ENCODE measurements at places on chromosomes 1 and 21.

DNA sequence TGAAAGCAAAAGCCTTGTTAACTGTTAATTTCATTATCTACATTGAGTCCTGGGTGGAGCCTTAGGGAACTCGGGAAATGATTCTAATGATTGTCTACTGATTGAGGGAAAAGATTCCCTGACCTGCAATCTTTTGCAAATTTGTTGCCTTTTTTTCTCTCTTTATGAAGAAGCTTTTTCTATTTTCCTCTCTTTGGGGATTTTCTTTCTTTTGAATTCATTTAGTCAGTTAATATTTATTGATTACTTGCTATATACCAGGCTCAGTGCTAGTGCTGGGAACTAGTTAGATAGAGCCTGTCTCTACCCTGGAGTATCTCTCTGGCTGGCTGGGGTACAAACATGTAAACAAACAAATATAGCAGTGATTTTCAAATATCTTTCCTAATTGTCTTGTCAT is 71.2 kb upstream of the CACYBP start:
- no peak for DNase-seq

DNA sequence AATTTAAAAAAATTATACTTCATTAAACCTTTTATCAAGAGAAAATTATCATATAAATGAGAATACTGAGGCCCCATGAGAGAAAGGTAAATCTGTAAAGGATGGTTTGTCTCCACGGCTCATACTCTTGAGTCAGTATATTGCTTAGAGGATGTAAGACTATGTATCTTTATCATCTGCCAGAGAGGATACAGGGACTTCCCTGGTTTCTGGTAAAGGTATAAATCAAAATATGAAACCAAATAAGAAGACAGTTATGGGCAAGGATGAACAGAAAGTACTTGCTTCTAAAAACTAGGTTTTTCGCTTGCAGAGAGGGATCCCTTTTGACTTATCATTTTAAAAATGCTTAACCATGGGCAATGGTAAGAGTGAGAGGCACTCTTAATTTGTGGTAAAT is 112.4 kb downstream of the POU2F1 start:
- no peak for DNase-seq

- no peak for DNase-seq
Observed at GRCh38 chr1:68057564-68057963, 7.1 kb upstream of the DIRAS3 start.

DNA sequence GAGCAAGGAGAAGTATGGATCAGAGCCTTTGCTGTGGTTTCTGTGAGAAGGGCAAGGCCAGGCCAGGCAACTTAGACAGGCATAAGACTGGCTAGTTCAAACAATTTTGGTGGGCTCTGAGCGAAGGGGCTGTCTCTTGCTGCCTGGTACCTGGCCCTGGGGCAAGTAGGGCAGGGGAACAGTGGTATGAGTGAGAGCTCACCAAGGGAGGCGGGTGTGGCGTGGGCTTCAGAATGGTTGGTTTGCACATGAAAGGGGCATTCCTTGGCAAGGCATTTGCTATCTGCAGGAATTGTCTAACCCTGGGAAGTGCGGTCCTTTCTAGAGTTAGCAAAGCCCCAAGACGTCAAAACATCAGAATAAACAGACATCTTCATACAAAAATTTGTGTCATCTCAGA is 210.5 kb downstream of the CAMTA1 start:
- DNase-seq: no peak

DNA sequence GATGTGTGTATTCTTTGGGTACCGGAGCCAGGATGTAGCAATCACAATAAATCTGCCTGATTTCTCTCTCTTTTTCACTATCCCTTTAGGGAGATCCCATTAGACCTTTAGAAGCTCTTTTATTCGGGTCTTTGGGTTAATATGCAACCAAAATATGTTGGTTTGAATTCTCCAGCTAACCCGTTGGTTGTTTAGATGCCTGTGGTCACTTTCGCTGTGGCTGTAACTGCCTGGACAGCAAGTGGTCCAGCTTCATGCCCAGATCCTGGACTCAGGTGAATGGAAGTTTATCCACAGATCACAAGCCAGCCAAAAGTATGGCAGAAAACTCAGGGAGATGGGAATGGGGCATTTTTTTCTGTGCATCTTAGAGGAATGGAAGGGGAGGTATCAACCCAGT is 12.3 kb downstream of the KAZN start:
- DNase-seq: no peak
